ENCODE measurements at places on chromosomes 13 and 19.

DNA sequence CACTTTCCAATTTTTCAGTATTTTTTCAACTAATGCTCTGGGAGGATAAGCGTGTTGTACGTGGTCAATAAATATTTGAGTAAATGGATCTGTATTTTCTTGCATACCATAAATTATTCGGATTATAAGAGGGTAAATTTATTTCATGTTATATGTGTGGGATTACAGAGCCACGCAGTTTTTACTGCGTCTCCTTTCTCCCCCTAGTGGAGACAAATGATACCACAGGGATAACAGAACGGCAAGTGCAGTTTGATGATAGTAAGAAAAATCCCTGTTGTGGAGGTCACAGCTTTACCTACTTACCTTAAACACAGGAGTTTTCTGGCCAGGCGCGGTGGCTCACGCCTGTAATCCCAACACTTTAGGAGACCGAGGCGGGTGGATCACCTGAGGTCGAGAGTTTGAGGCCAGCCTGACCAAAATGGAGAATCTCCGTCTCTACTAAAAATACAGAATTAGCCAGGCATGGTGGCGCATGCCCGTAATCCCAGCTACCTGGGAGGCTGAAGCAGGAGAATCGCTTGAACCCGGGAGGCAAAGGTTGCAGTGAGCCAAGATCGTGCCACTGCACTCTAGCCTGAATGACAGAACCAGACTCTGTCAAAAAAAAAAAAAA lies 16.8 kb downstream of the MBD3L2B start:
- no peak for DNase-seq

- DNase-seq: no peak
Observed at GRCh38 chr19:14354445-14354844, 26.8 kb upstream of the ADGRE5 start.

- DNase-seq: peak; percentile 77
Observed at GRCh38 chr13:48562296-48563066, 29.6 kb upstream of the RCBTB2 start.

DNA sequence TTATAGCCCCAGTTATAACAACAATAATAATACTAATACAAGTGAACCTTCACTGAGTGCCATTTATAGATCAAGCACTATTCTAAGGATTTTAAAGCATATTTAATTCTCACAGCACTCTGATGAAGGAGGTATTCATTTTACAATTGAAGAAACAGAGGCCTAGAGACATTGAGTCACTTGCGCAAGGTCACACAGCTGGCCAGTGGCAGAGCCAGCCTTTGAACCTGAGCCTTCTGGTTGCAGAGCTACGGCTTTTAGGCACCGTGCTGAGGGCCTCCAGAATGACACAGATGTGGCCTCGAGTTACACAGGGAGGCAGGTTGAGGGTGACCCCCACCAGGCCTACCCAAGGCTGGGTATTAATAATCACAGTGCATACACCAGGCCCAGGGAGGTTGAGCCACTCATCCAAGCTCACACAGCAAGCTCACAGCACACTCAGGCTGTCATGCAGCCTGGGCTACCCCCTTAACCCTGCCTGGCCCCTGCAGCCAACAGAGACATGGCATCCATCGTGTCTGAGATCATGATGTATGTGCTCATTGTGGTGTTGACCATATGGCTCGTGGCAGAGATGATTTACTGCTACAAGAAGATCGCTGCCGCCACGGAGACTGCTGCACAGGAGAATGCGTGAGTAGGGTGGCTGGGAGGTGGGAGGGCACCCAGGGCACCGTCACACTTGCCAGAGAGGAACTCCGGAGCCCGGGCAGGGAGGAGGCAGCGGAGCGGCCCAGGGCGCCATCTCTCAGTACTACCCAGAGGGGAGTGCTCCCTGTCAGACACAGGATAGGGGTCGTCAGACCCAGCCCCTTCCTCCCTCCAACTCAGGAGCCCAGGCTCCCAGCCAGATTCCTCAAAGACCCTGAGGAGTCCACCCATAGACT lies 2.7 kb upstream of the HPN start:
- no peak for DNase-seq

- no peak for DNase-seq
Observed at GRCh38 chr13:74027161-74027779, 106.9 kb downstream of the KLF12 start.

GRCh38 chr13:102190930-102191329 lies 210.9 kb downstream of the FGF14 start:
- DNase-seq: no peak

GRCh38 chr19:45279587-45280192 lies 28.6 kb downstream of the MARK4 start:
- DNase-seq: no peak

DNA sequence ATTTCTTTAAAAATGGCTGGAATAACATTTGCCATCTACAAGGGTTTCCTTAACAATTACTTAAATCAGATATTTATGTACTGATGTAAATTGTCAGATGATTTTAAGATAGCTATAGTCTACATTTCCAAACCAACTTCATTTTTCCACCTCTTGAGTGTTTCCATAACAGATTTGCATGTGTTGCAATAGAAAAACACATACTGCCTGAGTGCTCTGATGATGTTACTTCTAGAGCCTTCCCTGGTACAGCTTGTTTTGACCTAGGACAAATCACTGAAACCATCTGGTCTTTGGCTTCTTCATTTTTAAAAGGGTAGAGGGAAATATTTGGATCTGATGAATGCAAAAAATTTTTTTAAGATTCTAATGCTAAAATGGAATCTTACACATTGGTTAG lies 245.9 kb downstream of the PCDH9 start:
- no peak for DNase-seq

DNA sequence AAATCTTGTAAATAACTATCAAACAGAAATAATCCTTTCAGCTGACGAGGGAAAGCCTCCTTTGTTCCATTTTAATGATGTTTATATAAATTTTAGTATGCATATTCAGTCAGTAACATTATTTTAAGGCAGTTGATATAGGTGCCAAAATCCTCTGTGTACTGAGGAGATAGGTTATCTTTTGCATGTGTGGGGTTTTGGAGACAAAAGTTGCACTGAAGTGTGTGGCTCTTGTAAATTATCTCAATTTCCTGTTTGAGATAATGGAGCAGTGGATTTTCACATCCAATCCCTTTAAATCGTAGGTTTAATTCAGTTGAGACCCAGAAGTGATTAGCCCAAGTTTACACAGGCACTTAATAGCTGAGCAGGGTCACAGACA lies 106.6 kb downstream of the RGCC start:
- no peak for DNase-seq

- no peak for DNase-seq
Observed at GRCh38 chr13:53060840-53061490, 32.4 kb downstream of the OLFM4 start.

- no peak for DNase-seq
Observed at GRCh38 chr13:19023115-19023514, 158.5 kb downstream of the TUBA3C start.

- no peak for DNase-seq
Observed at GRCh38 chr13:47853236-47853635, 147.8 kb downstream of the SUCLA2 start.

- DNase-seq: no peak
Observed at GRCh38 chr13:70380809-70381208, 272.6 kb upstream of the KLHL1 start.

GRCh38 chr19:18415178-18415867 lies 3.9 kb upstream of the SSBP4 start:
- no peak for DNase-seq

- no peak for DNase-seq
Observed at GRCh38 chr19:45774765-45775164, 5.7 kb upstream of the SIX5 start.

GRCh38 chr13:57353831-57354230 lies 186.8 kb downstream of the PRR20E start:
- DNase-seq: no peak

Measured in GM10248 (cell line).